ENCODE measurements at places on chromosomes 6 and 20.

DNA sequence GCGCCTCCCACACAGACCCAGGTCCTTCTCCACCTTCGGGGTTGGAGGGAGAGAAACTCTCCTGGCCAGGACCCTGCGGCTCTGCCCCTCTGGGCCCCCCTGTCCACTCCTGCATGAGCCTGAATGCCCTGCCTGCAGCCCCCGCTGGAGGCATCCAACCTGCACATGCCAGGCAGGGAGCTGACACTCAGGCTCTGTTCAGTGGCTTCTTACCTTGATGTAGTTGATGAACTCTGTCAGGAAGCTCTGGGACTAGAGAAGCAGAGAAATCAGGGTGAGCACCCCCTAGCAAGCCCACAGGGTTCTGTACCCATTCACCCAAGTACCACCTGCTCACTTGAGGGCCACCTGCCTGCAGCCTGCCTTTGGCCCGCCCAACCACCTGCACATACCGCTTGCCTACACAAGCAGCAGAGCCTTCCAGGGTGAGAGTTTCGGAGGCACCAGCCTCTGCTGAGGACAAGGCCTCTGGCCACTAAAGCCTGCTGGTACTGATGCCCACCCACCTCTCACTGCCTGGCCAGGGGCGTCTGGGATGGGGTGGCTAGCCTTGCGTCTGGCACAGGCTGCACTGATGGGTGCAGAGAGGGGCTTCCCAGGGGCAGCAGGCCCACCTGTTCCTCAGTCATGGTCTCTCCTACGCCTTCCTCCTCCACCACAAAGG, 9.7 kb downstream of the DDRGK1 start:
- no peak for DNase-seq

GRCh38 chr6:81172056-81172740, 580.3 kb downstream of the TENT5A start:
- peak; percentile 70 for DNase-seq

DNA sequence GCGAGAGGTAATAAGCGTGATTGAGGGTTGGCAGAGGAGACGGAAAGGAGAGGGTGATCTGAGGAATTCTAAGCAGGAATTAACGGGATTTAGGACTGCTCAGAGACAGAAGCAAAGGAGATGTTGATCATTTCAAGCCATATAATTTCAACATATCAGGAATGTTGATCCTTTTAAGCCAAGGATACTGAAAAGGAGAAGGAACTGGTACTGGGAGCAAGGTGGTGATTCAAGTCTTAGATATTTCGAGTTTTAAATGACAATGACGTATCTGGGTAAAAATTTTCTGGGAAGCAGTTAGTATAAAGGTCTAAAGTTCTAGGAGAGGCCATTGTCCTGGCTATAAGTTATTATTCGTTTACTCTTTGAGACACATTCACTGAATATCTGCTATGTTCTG, 91.3 kb upstream of the OGFRL1 start:
- no peak for DNase-seq

DNA sequence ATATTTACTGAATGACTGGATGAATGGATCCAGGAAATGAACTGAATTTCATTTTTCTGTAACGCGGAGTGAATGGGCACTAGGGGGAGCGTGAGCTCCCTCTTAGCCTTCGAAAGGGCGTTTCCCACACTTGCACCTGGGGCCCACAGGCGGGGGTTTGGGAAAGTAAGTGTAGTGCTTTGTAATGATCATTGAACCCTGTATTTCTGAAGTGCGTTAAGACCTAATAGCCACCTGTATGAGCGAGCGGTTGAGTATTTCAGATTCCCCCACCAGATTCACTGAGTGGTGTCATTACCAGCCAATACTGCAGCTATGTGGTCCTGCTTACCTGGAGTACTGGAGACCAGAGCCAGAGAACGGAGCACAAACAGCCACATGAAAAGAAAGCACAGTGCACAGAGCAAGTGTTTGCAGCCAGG, 10.5 kb downstream of the SYTL3 start:
- DNase-seq, result no peak

DNA sequence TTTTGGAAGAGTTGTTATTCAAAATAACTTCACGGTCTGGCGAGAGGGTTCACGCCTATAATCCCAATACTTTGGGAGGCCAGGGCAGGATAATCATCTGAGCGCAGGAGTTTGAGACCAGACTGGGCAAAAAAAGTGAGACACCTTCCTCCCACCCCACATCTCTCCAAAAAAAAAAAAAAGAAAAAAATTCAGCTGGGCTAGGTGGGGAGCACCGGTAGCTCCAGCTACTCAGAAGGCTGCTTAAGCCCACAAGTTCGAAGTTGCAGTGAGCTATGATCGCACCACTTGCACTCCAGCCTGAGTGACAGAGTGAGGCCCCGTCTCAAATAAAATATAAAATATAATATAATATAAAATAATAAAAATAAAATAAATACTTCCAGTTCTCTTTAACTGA, 10.4 kb downstream of the OR2B2 start:
- no peak for DNase-seq

DNA sequence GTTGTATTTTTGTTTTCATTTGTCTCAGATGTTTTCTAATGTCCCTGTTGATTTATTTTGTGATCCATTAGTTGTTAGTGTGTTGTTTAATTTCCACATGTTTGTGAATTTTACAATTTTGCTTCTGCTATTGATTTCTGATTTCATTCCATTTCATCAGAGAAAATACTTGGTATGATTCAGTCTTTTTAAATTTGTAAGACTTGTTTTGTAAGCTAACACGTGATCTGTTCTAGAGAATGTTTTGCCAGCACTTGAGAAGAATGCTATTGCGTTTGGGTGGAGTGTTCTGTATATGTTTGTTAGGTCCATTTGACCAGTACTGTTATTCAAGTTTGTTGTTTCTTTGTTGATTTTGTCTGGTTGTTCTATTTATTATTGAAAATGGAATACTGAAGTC, 53.9 kb downstream of the KIZ start:
- DNase-seq, result no peak

- DNase-seq, result no peak
These were observed 35.0 kb upstream of the VSX1 start for GRCh38 chr20:25116739-25117458.

- peak; percentile 47 for DNase-seq
These were observed 97.1 kb upstream of the CEP85L start for GRCh38 chr6:118748311-118749062.

- no peak for DNase-seq
These were observed 29.0 kb downstream of the CDK19 start for GRCh38 chr6:110786271-110786670.

GRCh38 chr6:55953335-55953734, 77.9 kb upstream of the BMP5 start:
- DNase-seq, result peak; percentile 27

- DNase-seq, result no peak
These were observed 834.0 kb downstream of the MAFB start for GRCh38 chr20:39855056-39855455.

DNA sequence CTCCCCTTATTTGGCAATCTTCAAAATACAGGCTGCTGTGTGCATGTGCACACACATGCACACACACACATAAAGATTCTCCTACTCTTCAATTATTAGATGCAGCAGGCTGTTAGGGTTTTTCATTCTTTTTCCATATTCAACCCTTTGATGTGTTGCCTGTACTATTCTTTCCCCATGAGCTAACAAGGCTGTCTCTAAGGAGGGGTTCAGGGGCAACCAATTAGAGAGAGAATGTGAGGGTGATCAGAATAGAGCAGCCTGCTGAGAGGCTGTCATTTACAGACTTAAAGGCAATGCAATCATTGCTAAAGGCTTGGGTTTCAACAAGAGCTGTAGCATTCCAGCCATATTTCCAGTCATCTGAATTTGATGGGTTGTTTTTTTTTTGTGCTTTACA, 467.4 kb upstream of the ID4 start:
- no peak for DNase-seq

- DNase-seq, result no peak
These were observed 35.5 kb downstream of the SESN1 start for GRCh38 chr6:109059153-109059552.
